Activated CD4-positive, alpha-beta T cell treated with anti-CD3 and anti-CD28 coated beads for 48 hours (primary cell): ENCODE measurements at places on chromosomes 7 and 10.

DNA sequence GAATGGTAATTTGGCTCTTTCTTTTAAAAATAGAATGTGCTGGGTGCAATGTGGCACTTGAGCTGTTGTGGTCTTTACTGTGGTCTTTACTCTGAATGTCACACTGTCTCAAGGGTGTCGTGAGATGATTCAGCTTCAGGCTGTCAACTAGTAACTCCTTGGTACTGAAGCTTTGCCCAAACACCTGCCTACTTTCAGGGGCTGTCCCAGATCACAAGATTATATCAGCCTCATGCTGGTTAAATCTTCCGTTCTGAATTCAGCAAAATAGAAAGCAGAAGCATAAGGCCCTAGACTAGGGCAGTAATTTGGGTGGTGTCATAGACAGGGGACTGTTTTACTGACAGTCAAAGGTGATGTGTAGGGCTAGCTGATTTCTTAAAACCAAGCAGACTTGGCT, 110.9 kb downstream of the BAMBI start:
- DNase-seq, result peak; percentile 12

GRCh38 chr10:5654218-5654755, 12.1 kb downstream of the ASB13 start:
- no peak for DNase-seq

GRCh38 chr10:85319826-85320225, 991.4 kb downstream of the CCSER2 start:
- no peak for DNase-seq

GRCh38 chr7:133121175-133121844, 39.4 kb upstream of the CHCHD3 start:
- DNase-seq, result no peak

GRCh38 chr7:117186218-117187010, 136.4 kb downstream of the WNT2 start:
- DNase-seq, result no peak

- DNase-seq, result no peak
Observed at GRCh38 chr7:113370910-113371309, 252.6 kb upstream of the SMIM30 start.

DNA sequence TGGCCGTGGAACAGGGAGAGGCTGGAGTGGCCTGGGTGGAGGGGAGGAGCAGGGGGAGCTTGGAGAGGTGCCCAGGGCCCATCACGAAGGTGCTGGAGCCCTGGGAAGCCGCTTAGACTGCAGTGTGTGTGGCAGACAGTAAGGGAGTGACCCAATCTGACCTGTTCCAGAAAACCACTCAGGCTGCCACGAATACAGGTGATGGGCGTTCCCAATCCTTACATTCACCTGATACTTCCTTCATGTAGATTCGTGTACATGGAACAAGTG, 161.7 kb downstream of the SVIL start:
- no peak for DNase-seq

GRCh38 chr7:21542891-21543527, at the start of gene DNAH11:
TSS of gene DNAH11 (plus strand) at chr7:21543039. CDS start at chr7:21543246, 207 bp downstream.
- DNase-seq, result peak; percentile 49

DNA sequence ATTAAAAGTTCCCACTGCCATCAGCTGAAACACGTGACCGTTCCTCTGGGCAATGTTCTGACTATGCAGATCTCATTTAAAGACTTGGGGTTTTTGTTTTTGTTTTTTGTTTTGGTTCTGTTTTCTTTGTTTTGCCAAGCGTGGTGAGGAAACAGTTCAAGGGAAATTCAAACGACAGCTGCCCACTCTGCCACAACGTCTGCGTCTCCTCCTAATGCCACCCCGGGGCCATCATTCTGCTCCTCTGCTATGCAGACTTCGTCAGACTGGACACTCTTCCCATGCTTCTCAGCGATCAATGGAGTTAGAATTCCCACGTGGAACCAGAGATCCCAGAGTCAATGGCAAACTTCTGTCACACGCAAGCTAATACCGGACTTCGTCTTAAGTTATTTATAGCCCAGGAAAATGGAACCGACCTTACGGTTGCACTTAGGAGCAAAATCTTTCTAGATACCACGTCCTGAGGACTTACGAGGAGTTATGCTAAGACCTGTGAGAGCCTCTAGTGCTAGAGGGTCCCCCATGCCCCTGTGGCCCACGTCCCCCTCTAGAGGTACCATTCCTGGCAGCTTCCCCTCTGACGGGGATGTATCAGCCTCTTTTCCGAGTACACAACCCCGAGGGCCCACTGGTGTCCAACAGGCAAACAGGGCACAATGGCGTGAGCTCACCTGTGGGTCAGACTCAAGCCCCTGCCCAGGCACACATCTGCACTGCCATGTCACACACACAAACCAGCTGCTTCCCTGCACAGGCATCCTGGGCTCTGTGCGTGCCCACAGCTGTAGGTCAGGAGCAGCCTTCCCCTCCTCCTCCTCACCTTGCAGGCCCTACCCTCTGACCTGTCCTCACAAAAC, 24.4 kb downstream of the EBF3 start:
- DNase-seq, result no peak

DNA sequence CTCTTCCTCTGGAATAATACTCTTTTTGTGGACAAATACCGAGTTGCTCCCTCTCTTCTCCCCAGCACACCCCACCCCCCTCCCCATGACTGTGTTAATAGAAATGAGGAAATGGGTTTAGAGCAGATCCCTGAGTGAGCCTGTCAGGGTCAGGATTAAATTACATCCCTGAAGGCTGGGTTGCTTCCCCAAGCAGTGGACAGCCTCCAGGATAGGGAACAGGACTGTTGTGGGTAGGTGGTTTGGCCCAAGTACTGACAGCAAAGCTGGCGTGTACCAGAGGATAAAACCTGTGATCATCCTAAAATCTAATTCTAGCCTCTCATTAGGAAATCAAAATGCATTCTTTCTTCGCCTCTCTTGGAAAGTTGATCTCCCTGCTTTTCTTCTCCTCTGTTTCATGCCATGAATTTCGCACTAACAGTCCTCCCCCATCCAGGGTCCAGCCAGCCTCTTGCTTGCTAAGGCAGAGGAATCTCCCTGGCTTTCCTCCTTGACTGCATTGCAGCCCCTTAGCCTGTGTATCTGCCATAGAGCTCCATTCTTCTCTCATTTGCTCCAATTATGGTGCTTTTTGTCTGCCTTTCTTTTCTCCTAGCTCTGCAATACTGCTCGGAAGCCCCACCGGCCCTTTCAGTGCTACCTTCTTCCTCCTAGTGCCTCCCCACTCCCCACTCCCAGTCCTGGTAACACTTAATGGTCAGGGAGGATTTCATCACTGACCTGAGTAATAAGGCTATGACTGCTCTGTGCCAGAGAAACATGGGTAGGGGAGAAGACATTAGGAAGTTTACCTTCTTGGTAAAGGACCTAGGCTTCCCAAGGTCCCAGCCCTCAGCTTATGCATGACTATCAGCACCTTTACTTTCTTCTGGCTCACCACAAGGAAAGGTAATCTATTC, 8.4 kb downstream of the LRRC4 start:
- no peak for DNase-seq

- no peak for DNase-seq
Observed at GRCh38 chr7:28739128-28739527, 219.0 kb downstream of the TRIL start.

- no peak for DNase-seq
Observed at GRCh38 chr7:39128287-39128843, 150.7 kb downstream of the POU6F2 start.

- no peak for DNase-seq
Observed at GRCh38 chr10:34817054-34817453, 2.0 kb upstream of the PARD3 start.

GRCh38 chr10:510415-510881, 179.0 kb downstream of the DIP2C start:
- DNase-seq, result no peak
